Stimulated activated CD8-positive, alpha-beta memory T cell treated with anti-CD3 and anti-CD28 coated beads, Interleukin-15, amount 100 ng/mL, for 24 hours (primary cell): ENCODE measurements at places on chromosomes 16 and 17.

- DNase-seq: no peak
Measured at GRCh38 chr17:49312722-49313121, 49.3 kb downstream of the ZNF652 start.

- no peak for DNase-seq
Measured at GRCh38 chr17:40526668-40527067, 25.2 kb upstream of the TNS4 start.

DNA sequence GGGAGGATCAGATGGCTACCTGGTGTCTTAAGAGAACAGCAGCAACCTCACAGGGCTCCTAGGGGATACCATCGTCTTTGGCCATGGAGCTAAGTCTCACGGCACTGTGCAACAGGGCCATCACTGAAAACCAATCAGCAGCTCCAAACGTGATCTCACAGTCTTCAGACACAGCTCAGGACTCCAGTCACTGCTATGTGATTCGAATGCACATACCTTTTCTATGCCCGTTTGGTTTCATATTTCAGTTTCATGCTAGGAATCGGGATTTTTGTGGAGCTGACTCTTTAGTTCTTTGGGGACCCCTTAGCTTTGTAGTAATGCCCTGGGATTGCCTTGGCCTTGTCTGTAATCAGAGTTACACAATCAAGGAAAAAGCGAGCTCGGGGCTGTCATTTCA is 162.8 kb upstream of the CDH11 start:
- no peak for DNase-seq

DNA sequence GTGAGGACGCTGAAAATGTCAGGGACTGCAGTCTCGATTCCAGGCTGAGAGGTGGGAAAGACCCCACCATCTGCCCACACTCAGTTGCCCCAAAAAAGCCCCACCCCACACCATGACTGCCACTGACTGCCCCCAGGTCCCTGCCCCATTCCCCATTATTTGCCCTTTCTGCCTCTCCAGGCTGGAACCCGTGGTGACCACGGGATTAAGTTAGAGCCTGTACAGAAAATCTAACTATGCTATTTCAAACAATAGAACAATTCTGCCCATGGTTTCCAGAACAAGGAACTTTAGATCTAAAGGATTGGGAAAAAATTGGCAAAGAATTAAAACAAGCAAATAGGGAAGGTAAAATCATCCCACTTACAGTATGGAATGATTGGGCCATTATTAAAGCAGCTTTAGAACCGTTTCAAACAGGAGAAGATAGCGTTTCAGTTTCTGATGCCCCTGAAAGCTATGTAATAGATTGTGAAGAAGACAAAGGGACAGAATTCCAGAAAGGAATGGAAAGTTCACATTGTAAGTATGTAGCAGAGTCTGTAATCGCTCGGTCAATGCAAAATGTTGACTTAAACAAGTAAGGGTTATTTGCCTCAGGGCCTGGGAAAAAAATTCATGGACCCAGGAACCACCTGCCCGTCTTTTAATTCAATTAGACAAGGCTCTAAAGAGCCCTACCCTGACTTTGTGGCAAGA is 14.4 kb downstream of the FLYWCH1 start:
- DNase-seq: no peak

DNA sequence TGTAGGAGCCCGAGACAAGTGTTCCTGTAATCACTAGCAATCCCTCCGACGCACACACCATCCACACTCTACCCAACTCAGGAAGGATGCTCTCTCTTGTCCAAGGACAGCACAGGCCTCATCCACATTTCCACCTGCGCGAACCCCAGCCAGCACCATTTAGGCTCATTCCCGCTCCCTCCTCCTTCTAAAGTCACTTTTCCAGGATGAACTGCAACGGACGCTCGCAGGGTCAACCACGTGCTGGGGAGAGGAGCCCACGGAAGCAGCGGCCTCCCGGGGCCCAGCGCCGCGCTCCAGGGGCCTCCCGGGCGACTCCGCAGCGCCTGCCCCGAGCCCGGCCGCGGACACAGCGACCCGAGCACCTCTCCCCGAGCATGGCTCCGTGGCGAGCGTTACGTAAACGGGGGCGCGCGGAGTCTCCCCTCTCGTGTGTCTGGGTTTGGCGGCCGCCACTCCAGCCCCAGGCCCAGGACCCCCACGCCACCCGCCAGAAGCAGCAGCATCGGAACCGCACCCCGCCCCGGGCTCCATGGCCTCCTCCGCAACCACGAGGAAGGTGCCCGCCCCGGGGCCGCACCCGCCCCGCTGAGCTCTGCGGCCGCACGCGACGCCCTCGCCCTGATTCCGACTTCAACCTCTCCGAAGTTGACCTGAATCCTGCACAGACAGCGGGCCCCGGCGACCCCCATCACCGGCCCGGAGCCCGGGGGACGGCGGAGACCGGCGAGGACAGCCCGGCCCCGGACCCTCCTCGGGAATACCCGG is 668 bp downstream of the USP36 start:
- DNase-seq: no peak

DNA sequence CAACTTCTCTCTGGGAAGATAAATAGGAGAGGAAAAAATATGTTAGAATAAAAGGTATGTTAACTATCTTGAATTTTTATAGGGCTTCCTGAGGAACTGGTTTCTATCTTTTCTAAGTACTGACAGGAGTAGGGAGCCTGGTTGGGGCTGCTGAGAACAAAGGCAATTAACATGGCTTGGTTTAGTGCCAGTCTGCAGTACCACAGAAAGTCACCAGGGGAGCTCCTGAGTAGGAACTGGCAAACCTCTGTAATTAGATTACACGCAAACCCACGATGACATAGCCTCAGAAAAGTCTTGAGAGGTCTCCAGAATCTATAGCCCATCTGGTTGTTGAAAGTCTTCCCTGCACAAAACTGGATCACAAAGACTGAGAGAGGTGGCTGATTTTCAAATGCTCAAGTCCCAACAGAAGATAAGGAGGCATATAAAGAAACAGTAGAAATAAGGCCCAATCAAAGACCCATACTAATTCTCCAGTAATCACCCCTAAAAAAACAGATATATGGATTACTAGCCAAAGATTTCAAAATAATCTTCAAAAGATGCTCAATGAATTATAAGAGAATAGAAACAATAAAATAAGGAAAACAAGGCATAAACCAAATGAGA is 11.7 kb upstream of the CNTNAP4 start:
- DNase-seq: no peak

- DNase-seq: peak; percentile 16
Measured at GRCh38 chr17:59963738-59964481, 630 bp downstream of the RNFT1 start.

- DNase-seq: no peak
Measured at GRCh38 chr17:64158406-64158805, 28.5 kb upstream of the ERN1 start.

GRCh38 chr16:54148974-54149373 is 137.6 kb downstream of the IRX3 start:
- no peak for DNase-seq

GRCh38 chr16:29854520-29855100 is 8.4 kb downstream of the CDIPT start:
- DNase-seq: no peak

DNA sequence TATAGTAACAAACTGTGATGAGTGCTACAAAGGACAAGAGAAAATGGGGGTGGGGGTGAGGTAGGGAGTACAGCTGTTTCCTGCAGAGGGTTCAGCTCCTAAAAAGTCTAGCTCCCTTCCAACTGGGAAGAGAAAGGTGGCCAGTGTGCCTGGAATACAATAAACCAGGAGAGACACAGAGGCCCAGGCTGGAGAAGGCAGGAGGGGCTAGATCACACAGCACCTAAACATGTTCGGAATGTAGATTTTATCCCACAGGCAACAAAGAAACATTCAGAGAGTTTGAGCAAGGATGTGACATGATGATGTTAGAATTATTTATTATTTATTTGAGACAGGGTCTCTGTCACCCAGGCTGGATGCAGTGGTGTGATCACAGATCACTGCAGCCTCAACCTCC is 10.2 kb downstream of the TEX2 start:
- DNase-seq: no peak

GRCh38 chr16:29816694-29817441 is 916 bp downstream of the PAGR1 start:
- DNase-seq: no peak

DNA sequence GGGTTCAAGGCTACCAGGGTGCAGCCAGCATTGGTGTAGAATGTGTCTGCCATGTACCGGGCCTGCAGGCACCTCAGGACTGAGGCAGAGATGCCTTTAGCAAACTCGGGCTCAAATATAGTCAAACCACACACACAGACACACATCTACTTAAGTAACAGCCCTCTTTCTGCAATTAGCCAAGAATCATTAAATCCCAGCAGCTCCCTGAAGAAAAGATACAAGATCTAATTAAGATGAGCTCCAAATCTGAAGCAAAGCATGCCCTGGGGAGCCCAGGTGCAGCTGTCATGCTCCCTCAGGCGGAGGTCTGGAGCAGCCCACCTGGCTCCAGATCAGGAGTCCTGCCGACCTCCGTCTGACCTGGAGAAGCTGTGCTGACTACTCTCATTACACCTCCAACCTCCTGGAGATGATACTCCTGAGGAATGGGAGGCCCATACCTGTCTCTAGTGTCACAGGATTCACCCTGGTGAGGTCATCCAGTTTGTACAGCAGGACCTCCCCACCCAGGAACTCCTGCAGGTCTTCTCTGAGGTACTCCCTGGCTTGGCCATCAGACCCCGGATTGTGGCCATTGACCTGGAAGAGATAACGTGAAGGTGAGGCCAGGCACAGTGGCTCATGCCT is 6.9 kb downstream of the MYO19 start:
- DNase-seq: no peak
